Fibroblast of skin of right biceps (primary cell): ENCODE measurements at places on chromosomes 5 and 9.
A peak's percentile ranks its signal among the peaks of the same experiment; 100 is the strongest.

GRCh38 chr5:52842111-52842510, 54.4 kb downstream of the ITGA1 start:
- DNase-seq, result no peak

- no peak for DNase-seq
These were observed 307.8 kb upstream of the ARRDC3 start for GRCh38 chr5:91690921-91691320.

GRCh38 chr9:97521576-97522333, 20.3 kb downstream of the TMOD1 start:
- DNase-seq, result no peak

GRCh38 chr9:121698627-121699570, 47.5 kb downstream of the DAB2IP start:
- peak; percentile 71 for DNase-seq

- DNase-seq, result no peak
These were observed 50.0 kb downstream of the ATPSCKMT start for GRCh38 chr5:10199692-10200091.
